Stimulated activated CD8-positive, alpha-beta memory T cell treated with anti-CD3 and anti-CD28 coated beads, Interleukin-15, amount 100 ng/mL, for 24 hours (primary cell): ENCODE measurements at places on chromosomes 2 and 18.

- no peak for DNase-seq
Measured at GRCh38 chr2:163709270-163709669, 26.5 kb downstream of the FIGN start.

GRCh38 chr2:168545439-168546082 lies 89.5 kb downstream of the CERS6 start:
- DNase-seq, result no peak

- no peak for DNase-seq
Measured at GRCh38 chr2:109384308-109385271, 229.2 kb downstream of the SEPTIN10 start.

- DNase-seq, result no peak
Measured at GRCh38 chr2:28325567-28326468, 66.8 kb upstream of the FOSL2 start.

- DNase-seq, result no peak
Measured at GRCh38 chr2:238722883-238723282, 125.0 kb upstream of the TWIST2 start.

DNA sequence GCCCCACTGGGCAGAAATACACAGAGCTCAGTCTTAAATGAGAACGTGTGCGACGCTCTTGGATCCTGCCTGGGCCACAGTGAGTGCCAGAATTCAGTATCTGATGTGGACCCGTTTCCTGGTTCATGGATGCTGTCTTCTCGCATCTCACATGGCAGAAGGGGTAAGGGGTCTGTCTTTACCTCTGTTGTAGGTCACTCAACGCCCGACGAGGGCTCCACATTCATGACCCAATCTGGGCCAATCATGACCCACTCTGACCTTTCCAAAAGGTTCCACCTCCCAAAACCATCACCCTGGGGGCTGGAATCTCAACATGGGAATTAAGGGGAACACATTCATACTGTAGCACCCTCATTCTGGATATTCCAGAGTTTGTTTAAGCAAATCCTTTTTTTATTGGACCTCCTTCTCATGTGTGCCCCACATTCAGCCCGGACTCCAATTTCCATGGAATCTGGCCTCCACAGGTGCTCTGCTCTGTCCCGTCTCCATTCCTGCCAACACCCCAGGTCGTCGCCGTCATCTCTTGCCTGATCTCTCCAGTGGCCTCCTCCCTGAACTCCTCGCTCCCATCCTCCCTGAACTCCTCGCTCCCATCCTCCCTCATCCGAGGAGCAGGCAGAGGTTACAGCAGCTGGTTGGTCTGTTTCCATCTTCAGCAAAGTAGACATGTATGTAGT lies 78.9 kb upstream of the OTOS start:
- no peak for DNase-seq

GRCh38 chr2:168136392-168136977 lies 110.9 kb downstream of the STK39 start:
- DNase-seq, result no peak

- DNase-seq, result no peak
Measured at GRCh38 chr2:143476336-143477087, 347.3 kb downstream of the ARHGAP15 start.

- no peak for DNase-seq
Measured at GRCh38 chr2:101830555-101830954, 133.0 kb downstream of the MAP4K4 start.

DNA sequence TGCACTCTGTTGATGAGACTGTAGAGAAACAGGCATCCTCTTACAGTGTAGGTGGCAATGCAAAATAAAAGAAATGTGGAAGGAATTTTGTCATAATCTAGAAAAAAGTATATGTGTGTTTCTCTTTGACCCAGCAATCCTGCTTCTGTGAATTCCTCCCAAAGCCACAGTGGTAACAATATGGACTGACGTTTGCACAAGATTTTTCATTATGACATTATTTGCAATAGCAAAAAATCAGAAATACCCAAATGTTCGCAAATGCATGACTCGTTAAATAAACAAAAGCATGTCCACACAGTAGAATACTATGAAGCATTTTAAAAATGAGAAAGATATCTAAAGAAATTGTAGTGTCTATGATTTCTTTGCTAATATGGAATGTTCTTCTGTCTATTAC lies 255.2 kb upstream of the NRP2 start:
- no peak for DNase-seq

DNA sequence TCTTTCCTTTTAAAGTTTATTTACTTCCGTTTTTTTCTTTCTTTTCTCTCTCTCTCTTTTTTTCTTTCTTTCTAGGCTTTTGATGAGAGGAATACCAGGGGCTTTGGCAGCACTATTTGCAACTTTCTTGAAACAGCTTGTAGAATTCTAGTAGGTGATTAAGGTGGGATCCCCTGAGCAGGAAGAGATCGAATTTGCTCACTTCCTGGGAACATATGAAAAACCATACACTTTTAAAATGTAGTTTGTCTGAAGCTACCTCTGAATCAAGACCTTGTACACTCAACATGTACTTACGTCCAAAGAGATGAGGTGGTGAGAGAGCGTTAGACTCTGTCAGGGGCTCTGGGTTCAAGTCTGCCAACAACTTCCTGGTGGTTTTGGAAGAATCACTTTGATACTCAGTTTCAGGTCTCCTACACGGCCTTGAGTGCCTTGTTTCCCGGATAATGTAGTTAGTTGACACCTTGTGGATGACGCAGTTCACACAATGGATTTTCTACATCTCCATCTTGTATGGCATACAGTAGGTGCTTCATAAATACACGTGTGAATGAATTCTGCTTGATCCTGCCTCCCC lies 229.1 kb downstream of the MYCN start:
- no peak for DNase-seq

- no peak for DNase-seq
Measured at GRCh38 chr18:63788447-63789096, 13.4 kb downstream of the SERPINB7 start.

GRCh38 chr2:209688385-209688784 lies 83.2 kb upstream of the UNC80 start:
- no peak for DNase-seq

GRCh38 chr2:36710858-36711515 lies 14.5 kb downstream of the VIT start:
- no peak for DNase-seq

GRCh38 chr2:217902379-217903141 lies 100.2 kb downstream of the TNS1 start:
- no peak for DNase-seq

DNA sequence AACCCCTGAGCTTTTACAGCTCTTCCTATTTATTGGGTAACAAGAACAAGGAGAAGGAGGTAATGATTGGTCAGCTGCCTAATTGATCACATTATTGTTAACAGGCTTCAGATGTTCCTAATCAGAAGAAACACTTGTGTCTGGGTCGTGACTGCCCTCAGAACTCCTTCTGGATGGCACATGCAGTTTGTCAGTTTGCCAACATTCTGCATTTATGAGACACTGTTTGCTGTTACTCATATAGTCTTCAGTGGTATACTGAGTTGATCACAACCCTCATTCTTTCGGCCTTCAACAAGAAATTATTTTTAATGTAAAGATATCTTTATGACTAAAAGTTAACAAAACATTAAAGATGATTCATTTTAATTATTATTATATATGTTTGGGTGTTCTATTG lies 95.7 kb upstream of the DOCK10 start:
- DNase-seq, result no peak

- no peak for DNase-seq
Measured at GRCh38 chr2:217393585-217394032, 533.7 kb upstream of the TNP1 start.

GRCh38 chr2:217065012-217065290 lies 205.1 kb upstream of the TNP1 start:
- DNase-seq, result no peak

GRCh38 chr18:45009756-45010155 lies 329.1 kb downstream of the SETBP1 start:
- no peak for DNase-seq

DNA sequence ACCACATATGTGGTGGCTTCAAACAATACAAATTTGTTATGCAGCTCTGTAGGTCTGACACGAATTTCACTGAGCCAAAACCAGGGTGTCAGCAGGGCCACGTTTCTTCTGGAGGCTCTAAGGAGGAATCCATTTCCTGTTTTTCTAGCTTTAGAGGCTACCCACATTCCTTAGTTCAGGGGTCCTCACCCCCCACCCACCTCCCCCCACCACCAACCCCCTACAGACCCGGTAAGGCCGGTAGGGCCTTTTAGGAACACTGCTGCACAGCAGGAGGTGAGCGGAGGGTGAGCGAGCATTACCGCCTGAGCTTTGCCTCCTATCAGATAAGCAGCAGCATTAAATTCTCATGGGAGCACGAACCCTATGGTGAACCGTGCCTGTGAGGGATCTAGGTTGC lies 10.6 kb upstream of the SLC39A10 start:
- DNase-seq, result no peak

DNA sequence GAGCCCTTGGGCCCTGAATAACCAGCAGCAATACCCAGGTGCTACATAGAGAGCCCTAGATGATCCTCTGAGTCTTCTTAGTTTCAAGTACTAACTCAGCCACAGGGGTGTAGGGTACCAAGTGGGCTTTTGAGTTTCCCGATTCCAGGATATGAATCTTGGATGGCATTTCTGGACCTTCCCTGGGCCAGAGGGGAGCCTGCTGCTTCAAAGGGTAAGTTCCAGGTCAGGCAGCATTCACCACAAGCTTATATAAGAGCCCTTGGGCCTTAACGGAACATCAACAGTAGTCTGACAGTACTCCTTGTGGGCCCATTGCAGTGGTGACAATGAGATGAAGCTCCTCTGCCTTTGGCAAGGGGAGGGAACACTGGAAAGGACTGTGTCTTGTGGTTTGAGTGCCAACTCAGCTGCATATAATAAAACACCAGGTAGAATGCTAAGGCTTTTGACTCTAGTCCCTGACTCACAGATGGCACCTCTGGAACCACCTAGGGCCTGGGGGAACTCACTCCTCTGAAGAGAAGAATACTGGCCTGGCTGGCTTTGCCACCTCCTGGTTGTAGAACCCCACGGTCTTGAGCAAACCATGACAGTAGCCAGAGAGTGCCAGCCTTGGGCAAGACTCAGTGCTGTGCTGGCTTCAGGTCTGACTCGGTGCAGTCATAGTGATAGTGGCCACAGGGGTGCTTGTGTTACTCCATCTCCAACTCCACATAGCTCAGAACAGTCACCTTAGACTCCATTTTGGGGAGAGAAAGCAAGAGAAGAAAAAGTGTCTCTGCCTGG lies 235.7 kb downstream of the AKAIN1 start:
- no peak for DNase-seq

GRCh38 chr18:35201256-35201931 lies 39.4 kb upstream of the ZNF397 start:
- no peak for DNase-seq

GRCh38 chr2:64593035-64593655 lies 60.6 kb downstream of the SERTAD2 start:
- no peak for DNase-seq

- DNase-seq, result no peak
Measured at GRCh38 chr18:63878925-63879324, 8.6 kb upstream of the SERPINB2 start.

DNA sequence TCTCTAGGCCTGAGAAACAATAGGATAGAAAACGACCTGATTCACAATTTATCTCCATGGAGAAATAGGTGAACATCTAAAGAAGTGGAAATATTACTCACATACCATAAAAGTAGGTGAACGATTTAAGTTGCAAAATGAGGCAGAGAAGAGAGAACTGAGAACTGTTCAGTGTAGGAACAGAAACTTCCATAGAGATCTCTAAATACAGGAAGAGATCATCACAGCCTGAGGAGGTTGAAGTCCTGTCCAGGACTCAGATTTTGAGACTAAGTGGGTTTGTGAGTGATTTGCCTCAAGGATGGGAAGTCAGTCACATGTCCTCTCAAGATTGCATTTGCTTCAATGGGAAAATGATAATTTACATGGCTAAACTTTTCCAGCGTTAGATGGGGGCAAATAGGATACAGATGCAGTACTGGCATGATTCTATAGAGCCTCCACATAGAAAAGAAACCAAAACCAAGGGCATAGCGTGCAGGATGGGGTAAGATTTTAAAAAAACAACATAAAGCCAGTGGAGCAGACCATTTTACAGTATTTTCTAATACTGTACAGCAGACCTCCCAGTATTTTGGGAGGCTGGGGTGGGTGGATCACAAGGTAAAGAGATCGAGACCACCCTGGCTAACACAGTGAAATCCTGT lies 68.8 kb downstream of the MEP1B start:
- DNase-seq, result no peak

DNA sequence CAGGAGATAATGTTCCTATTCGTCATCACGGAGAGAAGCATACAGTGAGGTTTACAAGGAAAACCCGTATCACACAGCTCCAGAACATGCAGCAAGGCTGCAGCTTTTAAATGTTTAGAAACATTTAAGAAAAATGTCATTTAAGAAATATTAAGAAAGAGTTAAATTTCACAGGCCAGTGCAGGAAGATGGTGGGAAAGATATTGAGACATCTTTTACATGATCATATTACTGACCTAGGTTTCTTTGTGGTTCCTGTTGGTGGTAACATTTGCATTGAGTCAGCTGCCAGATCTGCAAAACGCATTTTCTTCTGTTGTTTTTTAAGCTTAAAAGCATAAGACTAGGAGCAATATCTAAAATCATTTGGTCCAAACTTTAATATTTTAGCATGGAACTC lies 44.9 kb downstream of the CPO start:
- DNase-seq, result no peak

DNA sequence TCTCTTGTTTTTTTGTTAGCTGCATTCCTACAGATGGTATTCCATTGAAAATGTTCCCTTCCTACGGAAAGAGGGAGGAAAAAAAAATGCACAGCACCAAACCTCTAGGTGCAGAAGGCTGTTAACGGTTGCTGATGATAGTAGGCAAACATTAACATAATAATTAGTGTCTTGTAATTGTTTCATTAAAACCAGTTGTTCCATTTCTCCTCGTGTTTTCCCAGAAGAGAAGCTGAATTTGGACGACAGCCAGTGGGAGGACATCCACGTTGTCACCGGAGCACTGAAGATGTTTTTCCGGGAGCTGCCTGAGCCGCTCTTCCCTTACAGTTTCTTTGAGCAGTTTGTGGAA lies 494.7 kb downstream of the ARHGAP15 start:
- DNase-seq, result no peak

DNA sequence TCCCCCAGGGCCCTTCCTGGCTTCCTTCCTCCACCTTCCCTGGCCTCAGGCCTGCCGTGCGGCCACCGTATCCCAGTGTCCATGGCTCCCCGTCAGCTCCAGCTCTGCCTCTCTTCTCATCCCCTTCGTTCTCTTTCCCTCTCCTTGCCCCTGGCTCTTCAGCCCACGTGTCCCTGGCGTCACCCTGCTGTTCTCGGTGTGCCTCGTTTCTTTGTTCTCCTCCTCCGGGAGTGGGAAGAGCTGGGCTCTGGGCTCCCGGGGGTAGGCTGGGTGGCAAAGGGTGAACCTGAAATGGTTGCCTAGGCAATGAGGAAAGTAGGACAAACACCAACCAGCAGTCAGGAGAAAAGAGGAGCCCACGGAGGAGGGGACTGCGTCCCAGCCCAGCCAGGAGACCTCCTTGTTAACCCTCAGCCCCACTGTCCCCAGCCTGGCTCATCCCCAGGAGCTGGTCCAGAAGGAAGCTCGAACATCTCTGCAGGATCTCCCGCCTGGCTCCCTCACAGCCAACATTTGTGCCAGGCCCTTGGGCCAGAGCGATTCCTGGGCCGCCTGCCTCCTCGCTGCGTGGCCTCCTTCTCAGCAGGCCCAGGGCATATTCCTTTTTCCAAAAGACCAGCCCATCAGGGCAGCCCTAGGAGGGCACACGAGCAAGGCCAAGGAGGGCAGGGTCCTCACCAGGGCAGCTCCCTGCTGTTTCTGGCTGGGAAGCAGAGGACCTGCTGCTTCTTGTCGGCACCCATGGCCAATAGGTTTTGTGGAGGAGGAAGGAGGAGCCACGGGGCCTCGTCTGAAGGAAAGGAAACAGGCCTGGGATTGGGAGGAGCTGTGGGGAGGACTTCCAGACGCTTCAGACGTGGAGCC lies 30.9 kb upstream of the DNMT3A start:
- no peak for DNase-seq

GRCh38 chr2:196481324-196481697 lies 158.2 kb upstream of the CCDC150 start:
- no peak for DNase-seq
